CD4-positive, alpha-beta T cell treated with Interleukin-15 for 1 hour (primary cell): ENCODE measurements at places on chromosomes 6 and 20.

DNA sequence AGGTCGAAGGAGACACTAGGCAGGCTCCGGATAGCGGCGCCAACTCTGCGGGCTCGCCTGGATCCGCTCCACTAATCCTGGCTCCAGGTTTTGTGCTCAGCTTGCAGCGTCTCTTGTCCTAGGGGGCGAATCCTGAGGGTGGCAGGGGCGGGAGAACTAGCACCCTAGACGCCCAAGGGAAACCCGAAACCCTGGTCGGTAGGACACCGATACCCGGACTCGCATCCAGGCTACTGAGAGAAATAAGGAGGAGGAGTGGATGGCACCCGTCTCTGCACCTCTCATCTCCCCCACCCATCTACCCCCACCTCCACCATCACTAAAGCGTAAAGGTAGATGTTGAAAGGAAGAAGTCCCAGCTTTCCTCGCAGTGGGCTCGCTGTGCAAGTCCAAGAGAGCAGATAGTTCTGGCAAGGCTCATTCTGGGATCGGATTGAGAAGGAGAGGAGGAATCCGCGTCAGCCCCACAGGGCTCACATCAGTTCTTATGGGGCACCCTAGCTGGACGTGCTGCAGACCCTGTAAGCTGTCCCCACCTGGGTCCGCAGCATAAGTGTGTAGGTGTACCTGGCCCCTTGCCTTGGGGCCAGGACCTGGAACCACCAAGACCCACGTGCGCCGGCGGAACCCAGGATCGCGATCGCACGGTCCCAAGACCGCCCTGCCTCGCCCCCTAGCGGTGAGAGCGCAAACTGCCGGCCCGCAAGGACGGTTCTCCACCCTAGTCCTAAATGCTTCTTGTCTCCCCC, 6.9 kb downstream of the SLC32A1 start:
- peak; percentile 62 for DNase-seq

GRCh38 chr20:62984666-62985443, 21.9 kb downstream of the BHLHE23 start:
- no peak for DNase-seq

GRCh38 chr6:69705954-69706353, 90.9 kb downstream of the LMBRD1 start:
- DNase-seq: no peak

DNA sequence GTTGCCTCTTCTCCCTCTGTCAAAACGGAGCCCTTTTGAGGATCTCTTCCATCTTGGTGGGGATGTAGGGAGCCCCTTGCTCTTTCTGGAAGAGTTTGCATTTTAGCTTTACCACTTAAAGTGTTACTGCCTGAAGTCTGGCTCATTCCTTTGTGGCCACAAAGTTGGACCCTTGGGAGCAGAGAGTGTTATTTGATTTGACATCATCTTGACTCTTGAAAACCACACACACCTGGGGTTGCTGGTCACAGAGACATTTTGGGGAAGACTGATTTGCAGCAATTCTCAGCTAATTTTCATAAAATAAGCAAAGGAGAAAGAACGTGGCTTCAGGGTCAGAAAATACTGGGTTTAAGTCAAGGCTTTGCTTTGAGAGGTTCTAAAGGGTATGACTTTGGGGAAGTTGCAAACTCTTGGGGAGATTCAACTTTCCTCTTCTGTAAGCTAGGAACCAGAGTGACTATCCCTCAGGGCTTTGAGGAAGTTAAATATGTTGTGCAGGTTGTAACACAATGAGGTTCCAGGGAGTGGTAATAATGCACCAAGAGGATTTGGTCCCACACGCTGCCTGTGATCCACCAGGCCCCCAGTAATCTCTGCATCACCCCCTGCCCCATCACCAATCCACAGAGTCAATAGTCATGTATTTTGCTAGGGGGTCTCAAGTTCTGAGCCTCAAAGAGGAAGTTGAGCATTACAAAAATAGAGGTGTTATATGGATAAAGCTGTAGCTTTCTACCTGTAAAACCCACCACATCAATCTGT, 141.6 kb upstream of the SLC24A3 start:
- no peak for DNase-seq

- no peak for DNase-seq
Measured at GRCh38 chr6:1860756-1861348, 251.1 kb downstream of the FOXC1 start.

- DNase-seq: no peak
Measured at GRCh38 chr6:103081876-103082630, 1688.5 kb downstream of the GRIK2 start.

- no peak for DNase-seq
Measured at GRCh38 chr20:4369798-4370124, 351.9 kb upstream of the PRND start.

- DNase-seq: peak; percentile 64
Measured at GRCh38 chr6:127366282-127367022, 23.0 kb upstream of the ECHDC1 start.

DNA sequence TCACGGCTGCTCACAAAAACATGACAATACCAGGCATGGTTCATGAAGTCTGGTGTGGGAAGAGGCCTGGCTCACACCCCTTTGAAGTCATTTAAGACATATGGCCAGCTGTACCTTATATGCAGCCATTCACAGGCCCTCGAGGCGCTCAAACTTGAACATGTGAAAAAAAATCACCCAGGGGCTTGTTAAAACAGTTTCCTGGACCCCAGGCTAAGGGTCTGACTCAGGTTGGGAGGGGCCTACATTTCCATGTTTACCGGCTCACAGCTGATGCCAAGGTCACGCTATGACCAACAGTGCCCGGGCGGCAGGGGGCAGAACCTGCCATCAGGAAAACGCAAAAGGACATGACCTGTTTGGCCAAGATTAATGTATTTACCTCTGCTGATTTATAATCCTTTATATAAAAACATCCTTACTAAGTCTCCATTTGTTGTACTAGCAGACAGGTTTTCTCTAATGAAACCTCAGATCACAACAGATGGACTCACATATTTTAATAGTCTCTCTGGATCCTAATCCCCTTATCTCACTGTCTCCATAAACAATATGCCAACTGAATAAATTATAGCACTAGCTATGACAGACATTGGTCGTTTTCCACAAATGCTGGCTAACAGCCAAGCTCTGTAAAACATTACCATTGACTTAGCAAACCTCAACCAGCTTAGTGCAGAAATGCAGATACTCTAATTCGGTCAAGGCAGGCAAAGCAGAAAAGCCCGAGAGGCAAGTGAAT, 19.9 kb downstream of the EZR start:
- DNase-seq: no peak

DNA sequence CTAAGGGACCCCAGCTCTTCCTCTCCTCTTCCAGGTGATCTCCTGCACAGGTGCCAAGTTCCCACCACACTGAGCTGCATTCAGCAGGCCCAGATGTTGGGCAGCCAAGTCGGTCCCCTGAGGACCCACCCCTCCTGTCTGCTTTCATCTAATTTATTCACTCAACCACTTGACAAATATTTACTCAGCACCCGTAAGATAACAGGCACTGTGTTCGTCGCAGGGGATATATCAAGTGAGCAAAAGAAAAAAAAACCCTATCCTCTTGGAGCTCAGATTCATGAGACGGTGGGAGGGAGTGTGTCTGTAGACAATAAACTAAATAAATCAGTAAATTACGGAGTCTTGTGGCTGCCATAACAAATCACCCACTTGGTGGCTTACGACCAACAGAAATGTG, 143.6 kb downstream of the MRPL14 start:
- peak; percentile 5 for DNase-seq

- no peak for DNase-seq
Measured at GRCh38 chr20:19729672-19730071, 28.4 kb upstream of the RIN2 start.

DNA sequence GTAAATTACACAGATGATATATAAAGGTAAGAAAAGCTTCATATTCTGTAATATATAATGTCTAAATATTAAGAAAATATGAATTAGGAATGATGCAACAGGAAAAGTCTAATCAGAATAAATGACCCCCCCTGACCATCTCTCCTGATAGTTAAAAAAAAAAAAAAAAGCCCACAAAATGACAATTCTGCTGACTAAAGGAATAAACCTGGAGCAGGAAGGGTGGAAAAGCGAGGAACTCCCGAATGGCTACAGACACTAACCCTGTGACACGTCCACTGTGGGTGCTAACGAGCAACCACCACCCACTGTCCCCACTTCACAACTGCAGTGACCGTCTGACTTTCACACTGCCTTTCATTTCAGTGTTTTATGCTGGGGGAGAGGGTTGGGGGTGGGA, 67.6 kb upstream of the FOXQ1 start:
- no peak for DNase-seq

DNA sequence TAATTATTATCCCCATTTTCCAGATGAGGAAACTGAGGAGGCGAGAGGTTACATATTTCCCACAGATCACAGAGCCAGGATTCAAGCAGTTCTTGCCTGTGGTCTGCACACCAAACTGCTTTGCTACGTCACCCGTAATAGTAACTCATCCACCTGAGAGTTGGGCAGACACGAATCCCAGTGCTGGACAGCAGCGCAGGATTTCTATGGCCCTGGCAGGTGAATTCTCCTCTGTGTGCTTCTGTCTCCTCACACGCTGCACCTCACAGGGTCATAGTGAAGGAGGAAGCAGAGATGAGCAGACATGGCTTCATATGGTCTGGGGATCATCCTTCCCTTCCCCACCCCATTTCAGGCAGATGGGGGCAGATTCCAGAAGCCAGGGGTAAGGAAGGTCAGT, 127.0 kb upstream of the LRFN2 start:
- DNase-seq: no peak

DNA sequence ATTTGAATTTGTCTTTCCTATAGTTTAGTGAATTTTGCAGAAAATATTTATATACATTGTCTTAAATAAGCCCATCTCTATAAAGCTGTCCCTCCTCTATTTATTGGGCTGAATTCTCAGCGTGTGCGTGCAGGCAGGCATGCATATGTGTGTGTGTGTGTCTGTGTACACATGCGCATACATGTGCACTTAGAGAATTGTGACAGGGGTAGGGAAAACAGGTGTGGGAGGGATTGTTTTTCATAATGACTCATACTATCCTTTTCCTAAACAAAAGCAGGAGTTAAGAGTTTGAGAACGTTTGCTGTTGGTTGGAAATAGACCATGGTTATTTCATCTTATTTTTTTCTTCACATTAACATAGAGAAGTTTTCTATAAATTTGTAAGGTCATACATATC, 43.4 kb upstream of the FABP7 start:
- DNase-seq: no peak

- peak; percentile 88 for DNase-seq
Measured at GRCh38 chr6:107674995-107675738, 148.9 kb downstream of the SCML4 start.

- no peak for DNase-seq
Measured at GRCh38 chr6:21610341-21610740, 16.8 kb downstream of the SOX4 start.

GRCh38 chr6:85424981-85425380, 24.9 kb upstream of the NT5E start:
- DNase-seq: no peak

GRCh38 chr20:51545515-51545914, 3.0 kb upstream of the NFATC2 start:
- no peak for DNase-seq

DNA sequence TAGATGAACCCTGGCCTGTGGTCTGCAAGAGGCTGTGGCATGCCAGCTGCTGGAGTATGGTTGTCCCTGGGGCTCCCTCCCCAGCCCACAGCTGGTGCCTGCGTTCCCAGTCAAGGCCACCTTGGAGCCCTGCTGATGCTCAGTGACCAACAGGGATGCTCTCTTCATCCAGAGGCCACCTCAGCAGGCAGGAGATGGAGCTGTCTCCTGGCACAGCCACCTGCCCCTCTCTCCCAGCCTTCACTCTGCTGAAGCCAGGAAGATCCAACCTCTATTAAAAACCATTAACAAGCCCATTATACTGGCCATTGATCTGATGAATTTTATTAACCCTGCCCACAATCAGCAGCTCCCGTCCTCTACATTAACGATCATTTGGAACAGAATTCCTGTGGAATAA, 40.4 kb downstream of the ADTRP start:
- no peak for DNase-seq

GRCh38 chr20:64233725-64234124, 21.8 kb upstream of the PCMTD2 start:
- DNase-seq: no peak

DNA sequence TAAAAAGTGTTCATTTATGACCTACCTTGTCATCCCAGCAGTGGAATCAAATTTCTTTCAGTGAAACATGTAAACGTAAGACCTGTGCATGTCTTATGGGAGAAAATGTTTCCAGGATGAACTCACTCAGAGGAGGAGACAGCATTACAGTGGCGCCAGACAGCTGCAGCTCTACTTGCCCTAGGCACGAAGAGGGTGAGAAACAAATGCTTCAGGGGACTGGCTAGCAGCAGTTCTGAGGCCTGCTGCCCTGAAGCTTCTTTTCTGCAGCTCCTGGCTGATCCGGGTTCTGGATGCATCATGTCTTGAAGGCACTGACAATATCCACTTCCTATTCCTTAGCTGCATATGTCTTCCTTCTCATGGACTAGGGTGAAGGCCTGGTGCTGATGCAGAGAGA, 120.2 kb downstream of the QRSL1 start:
- DNase-seq: no peak

DNA sequence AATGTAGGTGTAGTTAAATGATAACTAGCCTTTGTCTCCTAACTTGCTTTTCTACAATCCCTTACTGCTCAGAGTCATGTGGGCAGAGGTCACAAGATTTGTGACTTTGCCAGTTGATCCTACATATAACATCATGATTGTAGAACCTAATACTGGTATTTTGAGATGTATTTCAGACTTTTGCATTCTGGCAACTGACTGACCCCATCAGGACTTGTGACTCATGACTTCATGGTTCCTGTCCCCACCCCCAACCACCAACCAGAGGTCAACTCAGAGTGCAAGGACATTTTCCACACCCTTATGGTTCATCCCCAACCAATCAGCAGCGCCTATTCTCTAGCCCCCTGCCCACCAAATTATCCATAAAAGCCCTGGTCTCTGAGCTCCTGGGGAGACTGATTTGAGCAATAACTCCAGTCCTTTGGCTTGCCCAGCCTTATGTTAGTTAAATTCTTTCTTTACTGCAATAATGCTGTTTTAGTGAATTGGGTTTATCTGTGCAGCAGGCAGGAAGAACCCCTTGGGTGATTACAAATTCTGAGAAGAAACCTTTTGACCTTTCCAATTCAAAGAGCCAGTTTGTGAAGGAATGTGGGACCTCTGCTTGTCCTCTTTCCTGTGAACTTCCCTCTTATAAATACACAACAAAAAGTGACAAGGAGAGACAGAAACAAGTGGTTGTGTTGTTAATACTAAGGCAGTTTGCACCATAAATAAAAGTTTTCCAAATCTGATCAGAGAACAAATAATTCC, 588.7 kb downstream of the UTRN start:
- DNase-seq: no peak

- no peak for DNase-seq
Measured at GRCh38 chr6:5175635-5176034, 85.1 kb downstream of the LYRM4 start.

GRCh38 chr6:18192026-18192425, 36.8 kb downstream of the KDM1B start:
- DNase-seq: no peak

DNA sequence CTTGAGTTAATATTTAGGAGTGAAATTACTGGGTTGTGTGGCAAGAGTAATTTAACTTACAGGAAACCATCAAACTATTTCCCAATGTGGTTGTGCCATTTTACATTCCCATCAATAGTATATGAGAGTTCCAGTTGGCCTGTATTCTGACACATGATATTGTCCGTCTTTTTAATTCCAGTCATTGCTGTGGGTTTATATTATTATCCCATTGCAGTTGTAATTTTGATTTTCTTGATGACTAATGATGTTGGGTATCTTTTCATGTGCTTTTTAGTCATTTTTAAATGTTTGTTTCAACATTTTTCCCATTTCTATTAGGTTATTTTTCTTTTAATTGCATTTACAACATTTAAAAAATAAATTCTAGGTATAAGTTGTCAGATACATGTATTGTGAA, 614.0 kb downstream of the UTRN start:
- DNase-seq: no peak

GRCh38 chr6:83369692-83370091, 61.2 kb downstream of the ME1 start:
- DNase-seq: no peak
